ENCODE measurements at places on chromosomes 2 and 18.
A peak's percentile ranks its signal among the peaks of the same experiment; 100 is the strongest.

DNA sequence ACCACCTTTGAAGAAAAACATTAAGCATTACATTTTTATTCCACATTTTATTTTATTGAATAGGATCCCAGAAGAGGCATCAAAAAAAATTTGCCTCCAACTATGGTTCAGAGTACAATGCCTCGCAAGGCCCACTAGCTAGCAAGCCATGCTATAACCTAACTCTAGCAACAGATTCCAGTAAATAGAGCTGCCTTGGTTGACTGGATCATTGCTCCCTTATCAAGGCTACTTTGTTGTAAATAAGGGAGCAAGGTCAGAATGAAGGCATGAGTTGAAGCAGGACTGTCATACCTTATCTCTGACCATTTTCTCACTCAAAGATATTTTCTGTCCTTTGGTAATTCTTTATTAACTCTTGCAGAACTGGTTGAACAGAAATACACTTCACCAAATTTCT, 672.6 kb downstream of the EPHA4 start:
- no peak for DNase-seq

DNA sequence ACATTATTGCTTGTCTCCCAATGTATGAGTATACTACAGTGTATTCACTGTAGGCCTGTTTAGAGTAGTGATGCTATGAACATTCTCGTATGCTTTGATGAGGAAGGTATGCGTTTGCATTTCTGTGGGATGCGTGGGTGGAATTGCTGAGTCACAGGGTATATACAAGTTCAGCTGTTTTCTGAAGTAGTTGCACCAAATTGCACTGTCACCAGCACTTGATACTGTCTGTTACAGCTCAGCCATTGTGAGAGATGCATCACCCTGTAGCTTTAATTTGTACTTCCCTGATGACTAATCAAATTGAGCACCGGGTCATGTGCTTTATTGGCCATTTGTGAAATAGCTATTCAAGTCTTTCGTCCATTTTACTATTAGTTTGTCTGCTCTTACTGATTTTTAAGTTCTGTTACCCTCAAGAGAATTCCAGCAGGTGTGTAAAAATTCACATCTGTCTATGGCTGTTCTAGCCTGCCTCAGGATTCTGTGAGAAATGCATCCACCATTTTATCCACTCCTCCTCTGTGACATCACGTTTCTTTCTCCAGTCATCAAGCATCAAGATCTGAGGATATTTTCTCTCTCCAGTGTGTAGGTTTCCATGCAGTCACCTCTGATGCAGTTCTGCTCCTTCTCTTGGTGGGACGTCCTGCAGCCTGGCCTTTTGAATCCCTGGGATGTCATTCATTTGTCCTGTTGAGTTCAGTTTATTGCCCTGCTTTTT, 72.5 kb downstream of the DGKD start:
- peak; percentile 71 for DNase-seq

- no peak for DNase-seq
These were observed 925.7 kb downstream of the DCDC2C start for GRCh38 chr2:4628998-4629501.

- peak; percentile 67 for DNase-seq
These were observed 45.3 kb upstream of the STAT1 start for GRCh38 chr2:191059308-191059707.

GRCh38 chr2:48127612-48128191, 221.4 kb upstream of the FBXO11 start:
- DNase-seq = no peak

GRCh38 chr2:158973116-158973956, 4.9 kb downstream of the TANC1 start:
- no peak for DNase-seq

DNA sequence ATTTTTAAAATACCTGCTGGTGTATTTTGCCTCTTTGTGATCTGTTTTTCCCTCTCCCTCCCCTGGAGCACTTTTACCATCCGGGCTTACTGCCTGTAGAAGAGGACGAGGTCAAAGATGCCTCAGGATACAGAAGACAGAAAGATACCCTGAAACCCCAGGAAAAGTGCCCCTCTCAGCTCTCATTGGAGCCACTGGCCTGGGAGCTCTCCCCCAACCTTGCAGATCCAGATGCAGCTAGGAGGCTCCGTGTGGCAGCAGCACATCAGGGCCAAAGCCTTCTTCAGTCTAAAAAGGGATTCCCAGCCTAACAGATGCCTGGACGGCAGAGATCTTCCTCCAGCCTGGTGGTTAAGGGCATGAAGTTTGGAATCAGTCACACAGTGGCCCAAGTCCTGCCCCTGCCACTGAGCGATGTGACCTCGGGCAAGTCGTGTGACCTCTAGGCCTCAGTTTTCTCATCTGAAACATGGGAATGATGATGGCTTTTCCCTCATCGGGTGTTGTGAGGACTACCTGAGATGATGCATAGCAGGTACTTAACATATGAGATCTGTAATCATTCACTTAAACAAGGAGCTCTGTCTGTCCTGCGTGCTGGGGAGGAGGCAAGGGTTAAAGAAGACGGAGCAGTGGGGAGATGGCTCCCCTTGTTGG, 239.4 kb downstream of the DYSF start:
- no peak for DNase-seq

GRCh38 chr2:36541891-36542595, 55.9 kb downstream of the FEZ2 start:
- no peak for DNase-seq

DNA sequence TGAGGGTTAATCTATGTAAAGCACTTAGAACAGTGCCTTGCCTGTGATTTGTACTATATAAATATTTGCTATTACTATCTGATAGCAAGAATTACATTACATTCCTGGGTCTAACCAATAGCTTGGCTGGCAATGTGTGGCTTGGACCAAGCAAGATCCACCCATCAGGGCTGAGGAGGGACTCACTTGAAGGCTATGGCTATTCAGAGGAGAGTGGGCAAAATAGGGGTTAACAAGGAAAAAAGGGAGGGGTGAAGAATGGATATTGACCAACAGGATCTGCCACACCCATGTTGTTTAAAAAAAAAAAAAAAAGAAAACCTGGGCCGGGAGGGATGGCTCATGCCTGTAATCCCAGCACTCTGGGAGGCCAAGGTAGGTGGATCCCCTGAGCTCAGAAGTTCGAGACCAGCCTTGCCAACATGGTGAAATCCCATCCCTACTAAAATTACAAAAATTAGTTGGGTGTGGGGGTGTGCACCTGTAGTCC, 20.0 kb upstream of the TMBIM1 start:
- no peak for DNase-seq

DNA sequence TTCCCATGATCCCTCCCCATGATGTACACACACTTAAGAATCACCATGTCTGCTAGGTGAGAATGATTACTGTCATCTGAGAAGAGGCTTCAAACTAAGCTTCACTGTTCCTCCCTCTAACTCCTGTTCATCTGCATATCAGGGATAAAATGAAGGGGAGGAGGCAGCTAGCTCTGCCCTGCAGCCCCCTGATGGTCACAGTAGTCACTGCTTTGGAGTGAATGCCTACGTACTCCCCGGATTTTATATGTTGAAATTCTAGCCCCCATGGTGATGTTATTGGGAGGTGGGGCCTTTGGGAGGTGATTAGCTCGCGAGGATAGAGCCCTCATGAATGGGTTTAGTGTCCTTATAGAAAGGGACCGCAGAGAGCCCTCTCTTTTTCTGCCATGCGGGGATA, 156.4 kb downstream of the NCKAP5 start:
- no peak for DNase-seq

DNA sequence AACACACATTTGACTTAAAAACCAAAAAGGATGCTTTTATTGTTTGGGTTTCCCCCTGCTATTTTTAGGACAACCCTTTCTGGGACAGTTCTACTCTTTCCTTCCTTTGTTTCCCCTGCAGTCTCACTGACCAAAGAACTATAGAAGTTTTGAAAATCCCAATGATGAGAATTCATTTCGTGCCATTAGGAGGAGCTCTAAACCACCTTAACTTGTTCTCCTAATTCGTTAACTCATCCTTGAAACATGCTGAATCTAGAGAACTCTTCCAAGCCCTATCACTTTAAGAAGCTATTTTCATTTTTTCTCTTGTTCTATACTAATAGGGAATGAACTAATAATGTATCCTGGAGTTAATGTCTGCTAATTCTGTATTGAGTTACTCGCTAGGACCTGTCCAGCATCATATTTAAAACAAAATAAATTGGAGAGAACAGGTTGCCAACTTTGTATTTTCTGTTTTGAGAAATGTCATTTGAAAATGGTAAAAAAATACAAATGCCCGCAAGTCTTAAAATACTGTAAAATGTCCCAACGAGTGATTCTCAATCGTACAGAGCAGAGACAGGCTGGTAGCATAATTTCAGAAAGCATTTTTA, 62.9 kb downstream of the AFTPH start:
- peak; percentile 23 for DNase-seq

GRCh38 chr2:190311893-190312634, 7.6 kb downstream of the HIBCH start:
- no peak for DNase-seq

DNA sequence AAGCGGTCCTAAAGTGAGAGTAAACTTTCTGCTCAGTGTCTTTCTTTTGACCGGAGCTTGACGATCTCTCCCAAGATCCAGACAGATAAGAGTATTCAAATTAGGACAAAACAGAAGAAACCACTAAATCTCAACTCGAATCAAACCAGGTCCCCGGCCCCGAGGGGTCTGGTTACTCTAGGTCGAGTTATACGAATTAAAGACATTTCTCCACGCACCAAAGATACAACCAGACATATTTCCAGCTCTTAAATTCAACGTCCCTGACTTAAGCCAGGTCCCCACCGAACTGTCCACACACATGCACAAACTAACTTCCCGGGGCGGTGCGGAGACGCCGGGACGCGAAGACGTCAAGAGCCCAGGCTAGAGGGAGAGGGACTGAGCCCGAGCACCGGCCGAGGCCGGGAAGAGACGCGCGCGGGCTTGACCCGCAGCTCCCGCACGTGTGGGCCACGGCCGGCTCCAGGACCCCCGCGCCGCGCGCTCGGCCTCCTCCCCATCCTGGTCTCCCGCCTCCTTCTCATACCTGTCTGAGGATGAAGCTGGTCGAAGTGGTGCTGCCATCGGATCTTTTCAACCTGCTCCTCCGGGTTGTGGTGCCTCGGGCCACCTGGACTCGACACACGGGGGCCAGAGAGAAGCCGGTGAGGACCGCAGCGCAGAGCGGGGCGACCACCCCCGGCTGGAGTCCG, 896 bp downstream of the CACNB4 start:
- no peak for DNase-seq

GRCh38 chr2:158629116-158629515, 166.0 kb upstream of the DAPL1 start:
- DNase-seq = no peak

DNA sequence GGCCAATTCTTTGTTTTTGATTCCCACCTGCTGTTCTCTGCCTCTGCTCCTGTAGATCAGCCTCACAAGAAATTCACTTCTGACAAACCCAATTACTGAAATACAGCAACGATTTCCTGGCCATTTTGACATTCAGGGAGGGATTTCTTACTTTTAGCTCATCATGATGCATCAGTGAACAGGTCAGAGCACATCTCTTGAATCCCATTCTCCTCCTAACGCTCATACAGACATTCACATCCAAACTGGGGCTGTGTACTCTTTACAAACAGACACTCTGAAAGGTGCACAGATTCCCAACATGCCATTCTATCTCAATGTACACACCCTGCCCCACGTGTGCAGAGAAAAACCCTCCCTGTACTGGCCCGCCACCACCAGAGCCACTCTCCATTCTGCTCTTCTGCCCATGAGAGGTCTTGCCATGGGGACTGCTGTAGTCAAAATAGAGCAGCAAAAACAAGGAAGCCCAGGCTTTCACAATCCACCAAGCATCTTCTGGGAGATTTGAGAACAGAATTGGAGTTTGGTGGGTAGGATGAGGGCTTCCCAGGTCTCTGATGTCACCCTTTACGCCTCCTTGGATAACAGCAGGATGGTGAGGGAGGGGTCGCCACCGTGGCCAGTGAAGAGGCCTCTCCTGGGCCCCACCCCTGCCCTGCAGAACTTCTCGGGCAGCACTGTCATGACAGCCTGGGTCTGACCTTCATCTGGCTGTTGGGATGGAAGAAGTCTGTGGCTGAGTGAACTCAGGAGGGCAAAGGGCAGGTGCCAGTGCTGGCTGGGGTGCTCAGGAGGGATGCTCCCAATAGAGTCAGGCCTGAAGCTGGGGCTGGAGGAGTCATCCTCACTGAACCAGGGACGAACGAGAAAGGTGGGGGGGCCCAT, 41.9 kb upstream of the ZFP36L2 start:
- no peak for DNase-seq

DNA sequence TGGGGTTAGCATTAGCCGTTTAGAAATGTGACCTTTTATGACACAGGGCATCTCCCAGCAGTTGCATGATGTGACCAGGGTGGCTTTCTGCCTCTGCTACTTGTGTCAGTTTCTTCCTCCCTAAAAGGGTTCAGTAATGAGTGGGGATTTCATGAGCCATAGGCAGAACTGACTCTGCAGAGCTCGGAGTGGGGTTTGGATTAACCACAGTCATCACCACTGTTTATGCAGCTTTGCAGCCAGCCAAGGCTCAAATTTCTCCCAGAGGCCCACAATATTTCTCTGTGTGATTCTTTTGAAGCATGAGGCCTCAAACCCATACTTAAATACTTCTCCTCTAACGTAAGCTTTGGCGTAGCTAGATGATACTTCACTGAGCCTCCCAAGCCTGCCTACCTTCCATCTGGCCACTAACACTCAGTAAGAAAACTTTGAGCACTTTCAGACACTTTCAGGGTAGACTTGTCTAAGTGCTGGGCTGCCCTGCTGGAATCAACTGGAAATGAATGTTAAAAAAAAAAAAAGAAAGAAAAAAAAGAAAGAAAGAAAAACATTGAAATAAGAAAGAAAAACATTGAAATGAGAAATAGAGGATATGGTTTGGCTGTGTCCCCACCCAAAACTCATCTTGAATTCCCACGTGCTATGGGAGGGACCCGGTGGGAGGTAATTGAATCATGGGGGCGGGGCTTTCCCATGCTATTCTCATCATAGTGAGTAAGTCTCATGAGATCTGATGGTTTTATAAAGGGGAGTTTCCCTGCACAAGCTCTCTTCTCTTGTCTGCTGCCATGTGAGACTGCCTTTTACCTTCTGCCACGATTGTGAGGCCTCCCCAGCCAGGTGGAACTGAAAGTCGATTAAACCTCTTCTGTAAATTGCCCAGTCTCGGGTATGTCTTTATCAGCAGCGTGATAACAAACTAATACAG, 11.5 kb upstream of the LAPTM4A start:
- no peak for DNase-seq

GRCh38 chr2:229718057-229718456, 3.7 kb upstream of the DNER start:
- DNase-seq = no peak

GRCh38 chr2:195648787-195649186, 8.2 kb upstream of the SLC39A10 start:
- peak; percentile 15 for DNase-seq

GRCh38 chr2:26612522-26613240, 28.5 kb downstream of the CIB4 start:
- DNase-seq = no peak

DNA sequence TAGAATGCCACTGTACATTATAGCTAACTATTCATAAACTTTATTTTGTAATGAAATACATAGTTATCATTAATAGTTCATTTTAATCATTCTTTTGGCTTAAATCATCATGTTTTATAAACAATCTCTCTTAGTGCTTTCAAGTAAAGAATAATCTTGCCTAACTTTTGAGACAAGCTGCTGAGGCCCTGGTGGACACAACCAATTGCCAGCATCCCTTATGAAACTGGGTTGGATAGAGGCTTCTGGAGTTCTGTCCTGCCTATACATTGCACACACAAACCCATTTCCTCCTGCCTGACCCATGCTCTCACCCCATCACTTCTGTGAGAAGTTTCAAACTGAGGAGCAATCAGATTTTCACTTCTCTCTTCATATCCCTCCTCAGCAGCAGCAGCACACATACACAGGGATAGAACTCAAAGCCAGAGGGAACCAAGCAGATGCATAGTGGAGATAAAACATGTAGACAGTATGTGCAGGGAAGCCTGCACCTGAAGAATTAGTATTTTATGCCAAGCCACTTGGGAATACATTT, 450.0 kb upstream of the SLC14A2 start:
- DNase-seq = no peak

Data from activated CD4-positive, alpha-beta T cell treated with anti-CD3 and anti-CD28 coated beads, Interleukin-2, Interleukin-6, amounts not matched to agents 100 ng/mL and 50 ng/mL, durations not matched to agents 16 hours and 8 hours (primary cell).